ENCODE measurements at places on chromosomes 2 and 18.

- DNase-seq: no peak
These were observed 28.9 kb upstream of the ARMC9 start for GRCh38 chr2:231169488-231169887.

DNA sequence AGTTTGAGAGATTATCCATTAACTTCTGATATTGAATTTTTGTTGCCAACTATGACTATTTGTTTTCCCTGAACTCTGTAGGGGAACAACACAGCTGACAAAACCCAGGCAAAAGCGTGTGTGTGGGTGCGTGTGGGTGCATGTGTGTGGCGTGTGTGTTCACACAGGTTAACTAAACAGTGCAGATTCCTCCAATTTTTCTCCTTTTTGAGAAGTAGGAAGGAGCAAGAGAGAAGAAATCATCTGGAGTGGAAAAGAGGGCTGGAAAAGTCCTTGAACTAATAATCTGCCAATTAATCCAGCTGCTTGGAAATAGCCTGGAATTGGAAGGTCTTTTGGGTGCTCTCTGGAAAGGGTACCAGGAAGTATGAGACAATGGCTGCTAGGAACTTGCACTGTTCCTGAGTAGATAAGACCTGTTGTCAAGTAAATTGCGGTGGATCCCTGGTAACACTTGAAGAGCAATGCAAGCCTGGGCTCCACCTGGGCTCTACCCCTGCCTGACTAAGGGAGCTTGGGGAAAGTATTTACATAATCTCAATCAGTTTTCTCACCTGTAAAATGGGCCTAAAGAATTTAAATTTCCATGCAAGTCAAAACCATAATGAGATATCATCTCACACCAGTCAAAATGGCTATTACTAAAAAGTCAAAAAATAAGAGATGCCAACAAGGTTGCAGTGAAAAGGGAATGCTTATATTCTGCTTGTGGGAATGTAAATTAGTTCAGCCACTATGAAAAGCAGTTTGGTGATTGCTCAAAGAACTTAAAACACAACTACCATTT, 40.5 kb upstream of the IL1R1 start:
- no peak for DNase-seq

- no peak for DNase-seq
These were observed 120.9 kb downstream of the PTGR3 start for GRCh38 chr18:75088021-75088506.

- no peak for DNase-seq
These were observed 608.3 kb downstream of the GALR1 start for GRCh38 chr18:77857678-77858655.

- no peak for DNase-seq
These were observed 99.5 kb downstream of the MRO start for GRCh38 chr18:50720325-50720674.

GRCh38 chr2:220966636-220967035, 605.5 kb downstream of the EPHA4 start:
- no peak for DNase-seq

DNA sequence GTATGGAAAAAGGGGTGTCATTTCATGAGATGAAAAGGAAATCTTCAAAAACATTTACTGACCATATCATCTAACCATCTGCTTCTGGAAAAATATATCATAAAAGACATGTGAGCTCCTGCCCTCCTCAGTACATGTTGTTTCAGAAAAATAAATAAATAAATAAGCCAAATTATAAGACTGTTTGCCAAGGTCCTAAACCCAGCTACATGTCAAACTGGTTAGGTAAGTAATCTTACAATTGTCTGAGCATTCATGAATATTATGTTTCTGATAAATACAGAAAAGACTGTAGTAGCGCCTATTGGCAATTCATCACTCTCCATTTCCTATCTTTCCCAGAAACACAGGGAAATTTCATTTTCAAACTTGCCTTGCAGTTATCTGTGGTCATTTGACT, 138.9 kb upstream of the SETBP1 start:
- no peak for DNase-seq

DNA sequence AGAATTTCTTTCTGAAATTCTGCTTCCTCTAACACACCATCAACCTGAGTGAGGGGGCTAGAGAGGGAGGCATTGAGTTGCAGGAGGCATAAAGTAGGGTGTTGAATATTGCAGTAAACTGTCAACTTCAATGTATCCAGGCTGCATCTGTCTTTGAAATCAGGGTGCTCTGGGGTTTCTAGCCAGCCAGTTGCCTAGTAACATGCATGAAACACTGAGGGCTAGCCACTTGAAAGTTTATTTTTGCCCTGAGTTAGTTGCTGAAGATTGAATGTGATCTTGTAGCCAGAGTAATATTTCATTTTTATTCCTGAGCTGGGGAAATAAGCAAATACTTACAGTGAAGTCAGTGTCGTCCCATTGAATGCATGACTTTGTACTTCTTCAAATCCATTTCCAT, 41.9 kb downstream of the LHCGR start:
- no peak for DNase-seq

GRCh38 chr2:12057436-12058166, 311.2 kb downstream of the LPIN1 start:
- no peak for DNase-seq

DNA sequence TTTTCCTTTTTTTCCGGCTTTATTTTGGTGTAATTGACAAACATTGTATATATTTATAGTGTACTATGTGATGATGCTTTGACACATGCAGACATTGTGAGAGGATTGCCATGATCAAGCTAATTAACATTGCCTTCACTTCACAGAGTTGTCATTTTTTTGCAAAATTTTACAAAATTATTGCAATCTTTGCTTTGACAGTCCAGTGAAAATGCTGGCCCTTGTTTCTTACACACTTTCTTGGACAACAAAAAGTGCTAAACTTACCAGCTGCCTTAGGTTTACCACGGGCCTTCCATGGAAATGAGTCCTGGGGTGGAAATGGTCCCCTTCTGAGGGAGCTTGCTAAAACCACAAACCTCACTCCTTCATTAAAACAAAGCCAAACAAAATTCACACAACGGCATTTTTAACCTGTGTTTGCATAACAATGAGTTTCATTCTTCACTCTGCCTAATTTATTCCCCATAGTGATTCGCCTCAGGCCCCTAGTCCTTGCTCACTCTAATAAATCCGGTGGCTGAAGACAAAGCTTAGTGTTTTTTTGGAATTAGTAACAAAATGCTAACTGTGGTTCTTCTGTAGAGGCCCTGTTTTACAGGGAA, 32.2 kb downstream of the LINC00305 start:
- DNase-seq: no peak

GRCh38 chr2:203982276-203982675, 45.7 kb downstream of the ICOS start:
- no peak for DNase-seq

DNA sequence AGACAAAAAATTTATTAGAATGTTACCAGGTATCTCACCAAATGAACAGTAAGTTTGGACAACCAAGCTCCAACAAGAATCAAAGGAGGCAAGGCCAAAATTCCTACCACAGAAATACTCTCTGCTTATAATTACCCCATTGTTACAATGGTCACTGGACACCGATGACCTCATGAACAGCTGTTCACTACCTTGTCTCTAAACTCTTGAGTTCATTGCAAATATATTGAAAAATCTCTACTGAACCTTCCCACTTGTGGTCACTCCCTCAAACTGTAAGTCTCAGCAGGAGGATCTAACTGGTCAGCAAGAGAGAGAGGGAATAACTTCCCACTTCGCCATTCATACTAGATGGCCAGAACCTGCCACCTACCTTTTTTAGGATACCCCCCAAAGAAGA, 50.0 kb downstream of the ERBB4 start:
- no peak for DNase-seq

GRCh38 chr2:150486539-150487484, 655 bp downstream of the RND3 start:
- DNase-seq: no peak

GRCh38 chr18:53541924-53542323, 682.5 kb downstream of the MBD2 start:
- DNase-seq: no peak

- DNase-seq: no peak
These were observed 9.1 kb downstream of the LOXL3 start for GRCh38 chr2:74544634-74545033.

GRCh38 chr2:8424997-8425900, 256.6 kb upstream of the ID2 start:
- DNase-seq: no peak

DNA sequence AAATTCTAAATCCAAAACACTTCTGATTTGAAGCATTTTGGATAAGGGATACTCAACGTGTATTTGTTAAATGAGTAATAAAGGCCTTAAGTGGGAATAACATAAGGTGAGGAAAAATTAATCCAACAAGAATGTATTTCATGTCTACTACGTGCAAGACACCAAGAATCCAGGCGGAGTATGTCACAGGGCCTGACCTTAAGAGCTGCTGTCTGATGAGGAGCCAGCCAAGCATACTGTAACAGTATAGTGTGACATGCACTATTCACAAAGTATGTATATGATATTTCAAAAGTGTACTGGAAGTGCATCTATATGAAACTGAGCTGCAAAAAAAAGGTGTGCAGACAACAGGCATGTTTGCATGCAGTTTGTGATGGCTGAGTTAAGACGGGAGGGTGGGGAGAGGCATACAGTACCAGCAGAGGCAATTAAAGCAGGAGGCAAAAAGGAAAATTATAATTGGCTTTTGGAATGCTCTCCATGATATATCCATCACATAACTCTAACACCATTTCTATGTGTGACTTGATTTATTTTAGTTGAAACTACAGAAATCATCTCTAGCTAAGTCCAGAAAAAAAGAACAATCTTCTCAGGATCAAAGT, 18.2 kb downstream of the IWS1 start:
- no peak for DNase-seq

DNA sequence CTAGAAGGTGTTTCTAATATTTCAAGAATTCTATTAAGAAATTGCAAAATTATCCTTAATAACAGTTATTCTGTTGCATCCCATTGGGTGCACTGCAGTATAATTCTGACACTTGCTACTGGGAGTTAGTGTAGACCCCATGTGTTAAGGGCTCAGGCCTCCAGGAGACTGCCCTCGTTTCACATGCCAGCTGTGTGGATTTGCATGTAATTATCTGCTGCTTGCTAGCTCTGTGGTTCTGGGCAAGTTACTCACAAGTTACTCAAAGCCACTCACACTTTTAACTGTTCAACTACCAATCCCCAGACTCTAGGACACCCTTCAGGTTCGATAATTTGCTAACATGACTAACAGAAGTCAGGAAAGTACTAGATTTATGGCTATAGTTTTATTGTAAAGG, 38.6 kb downstream of the ST6GAL2 start:
- no peak for DNase-seq

GRCh38 chr2:218323526-218324472, 31.5 kb upstream of the TMBIM1 start:
- no peak for DNase-seq

- DNase-seq: no peak
These were observed 87.6 kb downstream of the TTC27 start for GRCh38 chr2:32715391-32715841.

GRCh38 chr2:112916145-112916571, 5.2 kb downstream of the IL37 start:
- no peak for DNase-seq

DNA sequence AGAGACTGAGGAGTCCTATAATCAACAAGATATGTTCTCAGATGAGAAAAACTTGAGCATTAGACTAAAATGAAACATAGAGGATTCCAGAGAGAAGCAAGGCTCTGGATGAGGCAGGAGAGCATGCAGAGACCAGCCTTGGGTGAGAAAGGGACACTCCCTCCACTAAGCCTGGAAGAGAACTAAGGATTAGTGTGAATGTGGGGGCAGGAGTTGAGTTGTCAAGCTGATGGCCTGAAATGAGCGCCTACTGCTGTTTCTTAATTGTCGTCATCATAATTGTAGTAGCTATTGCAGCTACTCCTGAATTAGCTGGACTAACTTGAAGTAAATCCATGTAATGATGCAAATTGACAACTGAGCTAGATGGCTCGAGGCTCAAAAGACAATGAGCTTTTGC, 114.1 kb downstream of the PKP4 start:
- DNase-seq: no peak

- DNase-seq: no peak
These were observed 498.5 kb upstream of the HS6ST1 start for GRCh38 chr2:128817171-128817570.

- no peak for DNase-seq
These were observed 1.1 kb downstream of the NIFK start for GRCh38 chr2:121735518-121736074.

- DNase-seq: no peak
These were observed 48.2 kb upstream of the PAPOLG start for GRCh38 chr2:60707750-60708371.

Measured in effector CD8-positive, alpha-beta T cell (primary cell).